ENCODE measurements at places on chromosomes 3 and 15.

- DNase-seq = no peak
Observed at GRCh38 chr15:64224511-64224910, 61.7 kb upstream of the PPIB start.

GRCh38 chr3:15174953-15175352 is 31.1 kb upstream of the CAPN7 start:
- DNase-seq = no peak

DNA sequence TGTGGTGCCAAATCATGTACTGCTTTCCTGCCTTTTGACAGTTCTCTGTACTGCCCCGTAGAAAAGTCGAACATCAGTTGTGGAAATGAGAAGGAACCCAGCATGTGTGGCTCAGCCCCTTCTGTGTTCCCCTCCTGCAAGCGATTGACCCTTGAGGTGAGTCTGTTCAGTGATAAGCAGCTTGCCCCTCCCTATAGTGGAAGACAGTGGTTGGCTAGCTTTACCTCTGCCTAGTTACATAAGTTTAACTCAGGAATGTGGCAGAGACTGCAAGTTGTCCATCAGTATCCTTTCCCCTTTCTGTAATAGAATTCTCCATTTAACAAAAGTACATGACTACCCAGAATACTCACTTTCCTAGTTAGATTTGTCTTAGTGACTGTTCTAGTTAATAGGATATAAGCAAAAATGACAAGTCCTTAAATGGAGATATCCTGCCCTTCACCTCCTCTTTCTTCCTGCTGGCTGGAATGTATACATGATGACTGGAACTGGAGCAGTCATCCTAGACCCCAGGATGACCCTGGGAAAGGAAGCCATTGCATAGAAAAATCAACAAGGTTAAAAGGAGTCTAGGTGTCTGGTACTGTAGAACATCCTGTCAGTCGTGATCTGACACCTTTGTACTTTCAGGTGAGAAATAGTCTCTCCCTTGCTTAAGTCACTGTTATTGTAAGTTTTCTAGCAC is 10.6 kb downstream of the SETMAR start:
- DNase-seq = no peak

- no peak for DNase-seq
Observed at GRCh38 chr15:49721621-49722020, 100.8 kb downstream of the DTWD1 start.

DNA sequence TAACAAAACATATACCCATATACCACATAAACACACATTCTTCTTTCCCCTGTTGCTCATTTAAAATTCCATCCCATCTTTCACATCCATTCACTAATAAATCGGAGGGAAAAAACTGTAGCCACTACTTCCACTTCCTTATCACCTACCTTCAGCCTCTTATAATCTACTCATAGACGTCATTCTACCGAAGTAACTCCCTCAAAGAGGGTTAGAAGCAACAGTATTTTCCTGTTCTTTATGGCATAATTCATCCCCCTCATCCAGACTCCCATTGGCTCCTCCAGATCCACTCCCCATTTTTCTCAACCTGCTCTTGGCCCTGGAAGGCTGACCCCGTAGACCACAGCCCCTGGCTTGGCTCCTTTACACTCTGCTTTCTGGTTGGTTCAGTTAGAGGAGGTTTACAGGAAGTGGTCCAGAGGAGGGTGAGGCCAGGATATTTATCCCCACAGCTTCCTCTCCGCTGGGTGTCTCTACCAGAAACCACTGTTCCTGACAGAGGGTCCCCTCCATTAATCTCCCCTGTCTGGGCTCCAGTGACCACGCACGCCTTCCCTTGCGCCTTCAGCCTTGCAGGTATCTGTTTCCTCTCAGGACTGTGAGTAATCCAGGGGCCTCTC is 46.3 kb downstream of the FMN1 start:
- DNase-seq = no peak

Data from germinal center (tissue), 1 donor.